ENCODE measurements at places on chromosomes 2 and 18.

DNA sequence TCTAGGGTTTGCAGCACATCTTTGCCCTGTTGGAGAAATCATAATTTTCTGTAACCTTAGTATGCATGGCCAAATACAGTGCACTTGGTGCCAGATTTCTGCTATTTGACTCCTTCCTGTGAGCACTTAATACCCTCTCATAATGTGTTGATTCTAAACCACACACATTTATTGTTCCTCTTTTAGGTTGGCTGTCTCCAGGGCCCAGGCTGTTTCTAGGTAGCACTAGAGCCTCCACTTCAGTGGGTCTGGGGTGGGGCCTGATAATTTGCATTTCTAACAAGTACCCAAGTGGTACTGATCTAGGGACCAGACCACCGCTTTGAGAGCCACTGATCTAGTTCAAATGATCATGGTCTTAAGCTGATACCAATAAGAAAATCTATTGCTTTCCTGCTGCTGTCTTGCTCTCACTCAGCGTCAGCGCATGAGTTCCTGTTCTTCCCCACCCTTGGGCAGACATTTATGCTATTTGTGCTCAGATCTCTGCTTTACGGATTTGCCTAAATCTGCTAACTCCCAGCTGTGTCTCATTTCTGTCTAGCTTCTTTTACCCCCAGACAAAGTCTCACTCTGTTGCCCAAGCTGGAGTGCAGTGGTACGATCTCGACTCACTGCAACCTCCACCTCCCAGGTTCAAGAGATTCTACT lies 7.4 kb downstream of the PTRHD1 start:
- DNase-seq: no peak

DNA sequence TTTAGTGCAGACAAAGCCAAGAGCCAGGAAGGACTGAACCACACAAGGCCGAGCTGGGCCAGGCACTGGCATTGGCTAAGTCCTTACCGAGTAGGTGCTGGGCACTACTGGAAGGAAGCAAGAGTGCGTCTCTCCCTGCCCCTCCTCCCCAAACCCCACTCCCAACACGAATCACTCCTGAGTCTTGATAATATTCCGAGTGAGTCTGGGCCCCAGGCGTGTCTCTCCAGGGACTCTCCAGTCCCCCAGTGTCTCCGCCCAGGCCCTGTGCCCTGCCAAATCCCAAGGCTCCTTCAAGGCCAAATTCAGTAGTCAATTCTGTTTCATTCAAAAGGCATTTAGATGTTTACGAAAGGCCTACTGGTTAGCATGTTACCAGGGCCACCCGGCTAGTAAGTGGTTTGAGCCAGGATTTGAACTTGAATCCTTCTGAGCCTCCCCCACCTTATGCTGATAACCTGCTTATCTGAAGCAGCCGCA lies 82.8 kb downstream of the GLI2 start:
- DNase-seq: no peak

DNA sequence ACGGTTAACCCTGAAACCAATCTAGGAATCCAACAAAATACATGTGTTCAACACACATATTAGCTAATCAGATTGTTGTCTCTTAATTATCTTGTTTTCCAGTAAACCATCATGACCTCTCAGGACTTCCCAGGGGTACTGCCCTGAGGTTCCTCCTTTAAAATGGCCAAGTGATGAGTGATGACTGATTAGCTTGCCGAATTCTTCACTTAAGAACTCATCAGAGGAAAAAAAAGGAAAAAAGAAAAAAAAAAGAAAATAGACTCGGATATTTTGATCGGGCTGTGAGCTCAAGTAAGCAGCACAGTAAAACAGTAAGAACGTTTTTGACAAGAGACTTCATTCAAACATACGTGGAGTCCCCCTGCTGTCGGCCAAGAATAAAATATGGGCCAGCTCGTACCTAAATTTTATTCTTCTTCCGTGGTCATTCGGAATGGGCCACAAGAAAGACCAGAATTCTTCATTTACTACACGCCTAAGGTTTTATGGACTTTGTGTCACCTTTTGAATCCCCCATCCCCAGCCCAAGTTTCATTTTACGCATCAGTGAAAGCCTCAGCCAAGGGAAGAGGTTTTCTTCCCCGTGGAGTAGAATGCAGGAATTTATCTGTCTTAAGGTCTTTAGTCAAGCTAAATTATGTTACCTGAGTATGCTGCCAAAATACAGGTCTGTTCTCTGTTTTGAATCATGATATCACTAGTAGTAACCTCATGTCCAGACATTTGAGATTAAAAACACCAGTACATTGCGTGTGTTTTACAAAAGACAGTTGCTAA lies 40.5 kb downstream of the COLEC12 start:
- DNase-seq: no peak

DNA sequence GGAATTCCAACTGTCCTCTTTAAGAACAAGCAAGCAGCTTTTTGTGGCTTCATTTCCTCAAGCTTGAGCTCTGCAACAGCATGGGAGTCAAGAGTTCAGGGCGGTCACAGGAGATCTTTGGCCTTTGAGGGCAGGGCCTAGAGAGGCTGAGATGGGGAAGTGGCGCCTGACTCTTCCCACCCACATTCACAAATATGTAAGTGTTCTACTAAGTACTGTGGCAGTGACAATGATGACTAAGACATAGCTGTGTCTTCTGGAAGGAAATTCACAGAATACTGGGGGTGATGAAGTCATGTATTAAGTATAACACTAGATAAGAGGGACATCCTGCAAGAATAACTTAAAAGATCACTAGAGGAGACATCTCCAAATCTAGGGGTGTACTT lies 15.0 kb downstream of the RND3 start:
- DNase-seq: no peak

DNA sequence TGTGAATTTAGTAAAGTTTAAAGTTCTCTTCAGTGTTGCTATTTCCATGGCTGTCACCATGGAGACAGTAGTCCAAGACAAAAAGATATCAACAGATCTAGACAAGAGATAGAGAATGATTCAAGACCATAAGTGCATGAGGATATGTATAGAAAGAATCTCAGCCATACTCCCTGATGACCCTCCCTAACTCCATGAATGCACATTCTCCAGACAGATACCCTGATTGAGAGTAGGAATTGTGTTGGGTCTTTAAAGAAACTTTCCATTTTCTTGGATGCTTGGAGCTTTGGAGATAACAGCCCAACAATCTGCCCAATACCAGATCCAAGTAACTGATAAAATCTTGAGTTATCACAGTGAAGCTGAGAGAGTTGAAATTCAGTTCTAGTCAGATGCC lies 1601.2 kb upstream of the CELF4 start:
- DNase-seq: no peak

DNA sequence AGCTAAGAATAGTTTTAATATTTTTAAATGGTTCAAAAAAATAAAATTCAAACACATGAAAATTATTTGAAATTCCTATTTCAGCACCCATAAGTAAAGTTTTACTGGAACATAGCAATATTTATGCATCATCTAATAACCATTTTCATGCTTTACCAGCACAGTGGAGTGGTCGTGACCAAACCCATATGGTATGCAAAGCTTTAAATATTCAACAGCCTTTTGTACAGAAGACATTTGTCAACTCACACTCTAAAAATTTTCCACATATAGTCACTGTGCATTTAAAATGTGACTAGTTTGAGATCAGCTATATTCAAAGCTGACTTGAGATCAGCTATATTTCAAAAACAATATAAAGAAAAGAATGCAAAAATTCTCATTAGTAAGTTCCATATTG lies 46.2 kb downstream of the PUM2 start:
- no peak for DNase-seq

- DNase-seq: no peak
Observed at GRCh38 chr2:239477591-239477990, 76.8 kb upstream of the HDAC4 start.

DNA sequence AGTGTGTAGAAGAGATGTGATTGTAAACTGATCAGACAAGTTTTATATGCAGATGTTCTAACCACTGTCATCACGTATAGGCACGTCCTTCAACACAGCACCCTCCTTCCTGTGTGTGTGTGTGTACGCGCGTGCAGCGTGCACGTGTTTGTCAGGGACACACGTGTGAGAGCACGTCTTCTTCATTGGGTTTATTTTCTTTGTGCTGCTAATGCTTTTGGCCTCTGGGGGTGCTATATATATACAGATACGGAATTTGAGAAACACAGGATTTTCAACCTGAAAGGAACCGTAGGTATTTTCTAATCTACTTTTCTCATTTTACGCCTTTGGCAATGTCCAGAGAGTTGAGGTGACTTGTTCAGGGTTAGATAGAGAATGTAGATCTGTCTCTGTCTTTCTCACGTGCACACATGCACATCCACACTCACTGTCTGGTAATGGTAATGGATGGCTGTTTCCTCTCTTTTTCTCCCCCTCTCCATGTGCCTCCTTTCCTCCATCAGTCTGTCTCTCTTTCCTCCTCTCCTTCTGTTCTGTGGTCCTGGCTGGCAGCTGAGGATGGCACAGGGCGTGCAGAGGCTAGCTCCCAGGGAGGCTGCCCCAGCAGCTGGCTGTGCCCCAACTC lies 13.4 kb upstream of the CELF4 start:
- DNase-seq: peak; percentile 23

Data from activated CD4-positive, alpha-beta T cell treated with anti-CD3 and anti-CD28 coated beads, Interleukin-2, amount 50 U/mL, for 16 hours (primary cell).